ENCODE measurements at places on chromosomes 6 and 20.

- DNase-seq: no peak
These were observed 73.5 kb upstream of the ARID1B start for GRCh38 chr6:156703719-156704118.

- DNase-seq: no peak
These were observed 124.4 kb upstream of the NUP153 start for GRCh38 chr6:17831135-17831534.

GRCh38 chr20:40191573-40191972 is 497.5 kb downstream of the MAFB start:
- DNase-seq: no peak

- no peak for DNase-seq
These were observed 84.3 kb downstream of the PFDN4 start for GRCh38 chr20:54292185-54292584.

GRCh38 chr6:156796627-156797026 is 19.4 kb downstream of the ARID1B start:
- DNase-seq: no peak

- no peak for DNase-seq
These were observed 115.3 kb upstream of the TRAF3IP2 start for GRCh38 chr6:111720931-111721496.

DNA sequence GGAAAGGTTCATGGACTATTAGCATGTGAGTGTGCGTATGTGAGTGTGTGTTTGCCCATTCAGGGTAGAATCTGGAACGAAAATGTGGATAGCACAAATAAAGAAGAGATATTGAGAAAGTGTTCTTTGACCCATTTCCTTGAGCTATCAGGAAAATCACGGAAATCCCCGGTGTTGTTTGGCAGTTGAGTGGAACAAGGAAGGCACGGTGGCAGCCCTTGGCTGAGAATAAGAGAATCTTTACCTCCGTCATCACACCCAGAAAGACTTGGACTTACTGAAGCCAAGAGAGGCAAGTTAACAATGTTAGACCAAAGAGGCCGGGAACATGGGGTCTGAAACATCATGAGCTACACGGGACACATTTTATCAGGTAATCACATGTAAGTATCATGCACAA is 588.9 kb upstream of the BTBD3 start:
- no peak for DNase-seq

DNA sequence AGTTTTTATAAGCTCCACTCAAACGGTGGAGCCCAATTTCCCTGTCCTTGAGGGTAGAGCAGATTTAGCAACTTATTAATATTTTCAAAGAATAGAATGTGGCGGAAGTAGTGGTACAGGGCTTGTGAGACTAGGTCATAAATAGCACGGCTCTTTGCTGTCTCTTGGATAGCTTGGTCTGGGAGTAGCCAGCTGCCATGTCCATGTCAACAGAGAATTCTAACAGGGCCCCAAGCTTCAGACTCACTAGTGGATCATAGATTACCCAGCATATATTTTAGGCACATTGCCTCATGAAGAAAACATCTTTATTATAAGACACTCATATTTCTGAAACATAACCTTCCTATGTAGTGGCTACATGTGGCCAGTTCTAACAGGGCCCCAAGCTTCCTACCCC is 755.7 kb downstream of the HDGFL1 start:
- no peak for DNase-seq

DNA sequence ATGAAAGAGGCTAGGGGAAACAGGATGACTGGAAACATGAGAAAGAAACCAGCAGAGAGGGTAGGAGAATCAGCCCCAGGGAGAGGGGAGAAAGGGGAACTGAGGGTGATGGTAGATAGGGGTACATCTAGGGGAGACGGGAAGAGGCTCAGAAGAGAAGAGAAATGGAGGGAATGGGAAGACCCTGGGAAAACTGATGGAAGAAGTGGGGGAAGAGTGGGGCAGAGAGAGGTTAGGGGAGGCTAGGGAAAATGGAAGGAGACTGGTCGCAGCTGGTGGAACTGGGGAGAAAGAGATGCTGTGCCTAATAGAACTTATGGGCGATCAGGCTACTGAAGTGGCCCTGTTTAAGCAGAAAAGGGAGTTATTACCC is 548 bp downstream of the PROCR start:
- no peak for DNase-seq

All from hematopoietic multipotent progenitor cell (in vitro differentiated cells).